ENCODE measurements at places on chromosomes 1 and 21.

GRCh38 chr1:247043406-247043805, 35.2 kb downstream of the ZNF670 start:
- no peak for DNase-seq

DNA sequence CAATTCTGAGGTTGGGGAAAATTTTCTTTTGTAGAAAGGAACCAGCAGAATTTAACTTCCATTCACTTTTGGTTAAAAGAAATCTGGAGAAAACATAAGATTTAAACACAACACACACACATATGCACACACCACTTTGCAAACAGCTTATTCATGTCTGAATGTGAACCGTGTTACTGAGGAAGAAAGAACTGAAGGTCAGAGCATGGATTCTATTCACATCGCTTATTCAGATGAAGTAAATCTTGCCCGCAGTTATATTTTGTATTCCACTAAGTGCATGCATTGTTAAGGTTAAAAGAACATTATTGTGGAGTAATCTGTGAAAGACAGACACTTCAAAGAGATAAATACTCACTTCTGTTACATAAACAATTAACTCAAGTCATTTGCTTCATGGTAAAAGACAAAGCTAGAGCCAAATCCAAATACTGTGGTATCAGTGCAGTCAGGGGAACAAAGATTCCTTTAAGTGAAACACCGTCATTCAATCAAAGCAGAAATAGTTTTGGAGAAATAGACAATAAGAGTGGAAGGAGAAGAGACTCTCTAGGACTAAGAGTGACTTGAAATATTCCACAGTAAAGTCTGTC, 82.0 kb downstream of the LRRC53 start:
- DNase-seq = no peak

DNA sequence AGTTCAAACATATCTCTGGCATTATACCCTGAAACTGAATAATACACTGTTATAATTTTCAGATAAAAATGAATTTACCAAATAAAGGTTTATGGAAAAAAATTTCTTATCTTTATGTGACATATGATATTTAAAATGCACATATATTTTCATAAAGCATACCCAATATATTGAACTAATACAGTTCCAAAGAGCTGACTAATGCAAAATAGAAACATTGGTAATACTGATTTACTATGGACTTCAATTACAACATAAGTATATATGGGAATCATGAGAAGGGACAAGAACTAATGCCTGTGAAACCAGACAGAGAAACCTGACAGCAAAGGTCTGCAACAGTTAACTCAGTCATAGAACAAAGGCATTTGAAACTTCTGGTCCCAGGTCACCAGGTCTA, 153.5 kb downstream of the DENND1B start:
- no peak for DNase-seq

- DNase-seq = no peak
Measured at GRCh38 chr1:100358210-100358609, 5.9 kb downstream of the CDC14A start.

DNA sequence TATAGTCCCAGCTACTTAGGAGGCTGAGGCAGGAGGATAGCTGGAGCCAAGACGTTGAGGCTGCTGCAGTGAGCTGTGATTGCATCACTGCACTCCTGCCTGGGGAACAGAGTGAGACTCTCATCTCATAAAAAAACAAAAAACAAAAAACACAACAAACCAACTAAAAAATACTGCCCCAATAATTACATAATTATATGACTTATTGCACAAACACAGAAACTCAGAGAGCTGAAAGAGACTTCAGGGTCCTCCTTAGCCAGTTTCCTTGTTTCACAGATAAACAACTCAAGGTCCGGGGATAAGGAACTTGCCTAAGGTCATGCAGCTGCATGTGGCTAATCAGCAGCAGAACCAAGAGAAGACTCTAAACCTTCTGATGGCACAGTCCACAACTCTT, 11.9 kb downstream of the EXTL2 start:
- DNase-seq = no peak

- DNase-seq = no peak
Measured at GRCh38 chr1:113786069-113786468, 26.2 kb downstream of the RSBN1 start.

DNA sequence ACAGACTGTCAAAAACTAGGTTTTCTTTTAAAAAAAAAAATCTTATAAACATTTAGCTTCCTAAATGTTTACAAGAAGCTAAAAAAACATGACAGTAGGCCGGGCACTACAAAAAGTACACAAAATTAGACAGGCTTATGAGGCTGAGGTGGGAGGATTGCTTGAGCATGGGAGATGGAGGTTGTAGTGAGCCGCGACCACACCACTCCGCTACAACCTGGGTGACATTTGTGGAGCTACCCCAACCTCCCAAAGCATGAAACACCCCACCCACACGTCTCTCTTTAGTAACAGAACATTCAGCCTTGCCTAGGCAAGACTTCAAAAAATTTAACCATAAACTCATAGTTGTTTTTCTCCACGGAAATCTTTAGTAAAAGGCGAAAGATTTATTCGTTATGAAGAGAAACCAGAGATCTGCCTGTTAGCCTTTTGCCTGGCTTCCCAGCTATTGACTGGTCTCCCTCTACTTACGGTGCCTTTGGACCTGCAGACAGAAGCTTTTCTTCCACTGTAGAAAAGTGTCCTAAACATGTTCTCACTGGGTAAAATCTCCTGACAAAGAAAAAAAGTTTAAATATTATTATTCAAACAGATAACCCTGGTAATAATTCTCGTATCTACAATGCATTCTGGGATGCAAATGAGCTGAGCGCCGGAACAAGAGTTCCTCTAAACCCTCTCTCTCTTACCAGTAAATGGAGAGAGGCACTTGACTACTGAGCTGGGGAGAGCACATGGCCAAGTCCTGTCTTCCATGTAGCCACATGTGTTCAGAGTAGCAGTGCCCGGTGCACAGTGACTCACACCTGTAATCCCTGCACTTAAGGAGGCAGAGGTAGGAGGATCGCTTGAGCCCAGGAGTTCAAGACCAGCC, 9.2 kb downstream of the RNU5D-1 start:
- no peak for DNase-seq

- no peak for DNase-seq
Measured at GRCh38 chr21:45528981-45529784, 13.1 kb downstream of the SLC19A1 start.

DNA sequence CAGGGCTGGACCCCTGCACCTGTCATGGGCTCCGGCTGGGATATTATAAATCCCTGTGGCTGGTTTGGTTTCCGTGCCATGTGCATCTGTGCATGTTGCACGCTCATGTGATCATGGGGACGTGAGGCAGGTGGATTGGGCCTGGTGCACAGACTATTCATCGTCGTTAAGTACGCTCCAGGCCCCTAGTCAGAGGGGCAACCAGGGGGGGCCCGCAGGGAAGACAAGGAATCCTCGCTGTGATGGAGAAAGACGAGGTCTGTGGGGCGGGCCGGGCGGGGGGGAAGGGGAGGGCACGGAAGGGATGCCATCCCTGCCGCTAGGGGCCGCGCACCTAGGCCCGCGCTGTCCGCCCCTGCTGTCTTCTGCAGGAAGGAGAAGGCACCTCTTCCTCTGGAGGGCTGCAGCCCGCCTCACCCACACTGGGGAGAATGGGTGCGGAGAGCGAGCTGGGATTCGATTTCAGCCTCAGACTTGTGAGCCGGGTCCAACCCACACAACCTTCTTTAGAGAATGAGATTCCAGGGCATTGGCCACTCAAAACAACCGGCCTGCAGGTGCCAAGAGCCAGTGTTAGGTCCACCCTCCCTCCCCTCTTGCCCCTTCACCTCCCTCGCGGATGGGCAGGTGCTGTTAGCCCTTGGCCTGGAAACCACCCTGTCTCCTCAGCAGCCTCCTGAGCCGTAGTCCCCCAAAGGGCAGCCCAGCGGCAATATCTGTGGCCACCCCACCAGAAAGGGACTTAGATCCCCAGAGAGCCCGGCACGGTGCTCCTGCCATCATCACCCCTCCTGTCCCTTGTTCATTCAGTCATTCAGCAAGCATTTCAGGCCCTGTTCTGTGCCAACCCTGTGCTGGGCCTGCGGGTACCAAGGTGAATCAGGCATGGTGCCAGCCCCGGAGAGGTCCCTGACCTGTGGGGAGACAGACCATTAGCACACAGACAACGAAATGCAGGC, 950 bp upstream of the LRP8 start:
- DNase-seq = no peak
